ENCODE measurements at places on chromosomes 12 and 14. TPM values are rescaled to one million over a fixed set of nuclear protein-coding genes. Genes with fewer than 3 reads are reported as not detected.

TSPAN8 gene
- 15.5 TPM for total RNA-seq

- no peak for DNase-seq
These were observed 18.3 kb downstream of the PLEKHG7 start for GRCh38 chr12:92721130-92721529.

- DNase-seq = no peak
These were observed 27.3 kb downstream of the CKAP4 start for GRCh38 chr12:106220536-106220935.

DNA sequence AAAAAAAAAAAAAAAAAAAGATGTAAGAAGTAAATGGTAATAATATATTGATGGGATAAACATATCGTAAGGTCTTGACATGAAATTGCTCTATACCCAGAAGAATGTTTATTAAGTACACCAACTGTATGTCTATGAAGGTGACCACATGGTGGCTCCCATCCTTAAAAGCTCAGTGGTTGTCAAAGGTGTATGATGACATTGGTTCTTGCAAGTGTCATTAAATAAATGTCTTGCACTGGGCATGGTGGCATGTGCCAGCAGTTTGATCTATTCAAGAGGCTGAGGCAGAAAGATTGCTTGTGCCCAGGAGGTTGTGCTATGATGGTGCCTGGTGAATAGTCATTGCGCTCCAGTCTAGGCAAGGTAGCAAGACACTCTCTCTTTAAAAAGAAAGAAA, 10.4 kb downstream of the CCT2 start:
- no peak for DNase-seq

DNA sequence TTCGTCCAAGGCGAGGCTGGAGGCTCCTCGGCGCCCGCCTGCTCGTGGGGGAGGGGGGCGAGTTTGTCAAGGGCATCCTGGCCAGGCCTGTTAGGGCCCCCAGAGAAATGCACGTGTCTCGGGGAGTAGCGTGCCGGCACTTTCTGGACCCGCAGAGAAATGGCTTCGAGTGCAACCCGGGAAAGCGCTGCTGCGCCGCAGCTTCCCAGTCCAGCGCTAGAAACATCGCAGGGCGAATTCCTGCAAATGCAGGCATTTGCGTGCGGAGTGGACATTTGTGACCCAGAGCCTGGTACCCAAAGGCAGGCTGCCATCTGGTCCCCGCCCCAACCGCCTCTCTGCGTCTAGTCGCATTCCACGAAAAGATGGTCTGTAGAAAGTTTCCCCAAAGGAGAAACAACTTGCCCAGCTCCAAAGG, 756 bp downstream of the LGR5 start:
- no peak for DNase-seq

Measured in fibroblast of the aortic adventitia (primary cell).